Immature natural killer cell (primary cell): ENCODE measurements at places on chromosomes 4 and X.
A peak's percentile ranks its signal among the peaks of the same experiment; 100 is the strongest.

DNA sequence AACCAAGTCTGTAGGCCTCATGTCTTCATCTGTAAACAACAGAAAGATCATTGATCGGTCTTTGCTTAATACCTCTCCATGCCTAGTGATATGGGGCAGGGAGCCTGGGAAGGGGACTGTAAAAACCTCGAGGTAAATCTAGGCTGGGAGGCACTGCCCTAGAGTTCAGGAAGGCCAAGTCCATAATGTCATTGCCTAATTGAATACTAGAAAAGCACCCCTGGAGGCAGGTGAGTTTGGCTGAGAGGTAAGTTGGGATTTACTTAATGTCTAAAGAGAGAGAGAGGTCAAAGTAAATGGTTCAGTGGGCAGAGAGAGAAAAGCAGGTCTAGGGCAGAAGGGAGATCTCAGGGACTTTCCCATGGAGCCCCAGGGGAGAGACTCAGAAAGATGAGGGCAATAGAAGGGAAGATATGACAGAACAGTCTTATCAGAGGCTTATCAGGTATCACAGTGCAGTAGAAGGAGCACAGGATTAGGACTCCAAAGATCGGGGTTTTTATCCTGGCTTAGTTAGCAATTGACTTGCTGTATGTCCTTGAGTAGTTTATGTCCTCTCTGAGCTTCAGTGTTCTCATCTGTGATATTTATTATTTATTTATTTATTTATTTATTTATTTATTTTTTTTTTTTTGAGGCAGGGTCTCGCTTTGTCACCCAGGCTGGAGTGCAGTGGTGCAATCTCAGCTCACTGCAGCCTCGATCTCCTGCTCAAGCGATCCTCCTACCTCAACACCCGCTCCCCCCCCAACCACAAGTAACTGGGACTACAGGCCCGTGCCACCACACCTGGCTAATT, 85.2 kb downstream of the SLC16A2 start:
- no peak for DNase-seq

- no peak for DNase-seq
Measured at GRCh38 chrX:153226344-153227185, 47.5 kb downstream of the MAGEA1 start.

DNA sequence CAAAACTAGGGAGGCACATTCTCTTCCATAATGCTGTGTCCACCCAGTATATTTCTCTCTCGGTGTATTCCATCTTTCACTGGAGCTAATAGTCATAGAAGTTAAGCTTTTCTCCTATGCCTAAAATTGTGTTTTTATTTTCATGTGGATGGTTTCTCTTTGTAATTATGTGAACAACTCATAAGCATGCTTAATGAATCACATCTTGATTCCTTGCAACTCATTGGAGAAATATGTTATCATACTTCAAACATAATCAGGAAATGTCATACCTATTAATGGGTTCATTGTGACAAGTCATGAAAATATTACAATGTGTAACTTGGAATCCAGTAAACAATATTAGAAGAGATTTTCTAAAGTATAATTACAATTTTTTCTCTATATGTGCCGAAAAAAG, 186.3 kb downstream of the SLC7A11 start:
- DNase-seq: no peak

DNA sequence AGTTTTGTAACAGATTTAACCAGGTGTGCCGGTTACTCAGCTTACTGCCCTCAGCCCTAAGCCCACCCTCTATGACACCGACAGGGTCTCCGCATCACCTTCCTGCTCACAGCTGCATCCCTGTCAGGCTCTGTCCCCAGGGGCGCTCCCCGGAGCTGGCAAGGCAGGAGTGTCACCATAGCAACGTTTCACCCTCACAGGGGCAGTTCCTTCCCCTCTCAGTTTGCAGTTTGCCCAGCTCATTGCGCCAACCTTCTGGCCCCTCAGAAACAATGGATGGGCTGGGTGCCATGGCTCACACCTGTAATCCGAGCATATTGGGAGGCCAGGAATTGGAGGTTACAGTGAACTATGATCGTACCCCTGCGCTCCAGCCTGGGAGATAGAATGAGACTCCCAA, 42.6 kb downstream of the RGS12 start:
- no peak for DNase-seq

GRCh38 chr4:1237981-1238675, 10.8 kb downstream of the CTBP1 start:
- no peak for DNase-seq

- DNase-seq: no peak
Measured at GRCh38 chr4:100311181-100311580, 120.9 kb upstream of the DDIT4L start.

- no peak for DNase-seq
Measured at GRCh38 chrX:74505437-74505836, 84.1 kb downstream of the SLC16A2 start.

GRCh38 chr4:113604955-113605354, 156.6 kb downstream of the CAMK2D start:
- DNase-seq: no peak

GRCh38 chr4:144715230-144715629, 69.3 kb downstream of the HHIP start:
- DNase-seq: no peak

DNA sequence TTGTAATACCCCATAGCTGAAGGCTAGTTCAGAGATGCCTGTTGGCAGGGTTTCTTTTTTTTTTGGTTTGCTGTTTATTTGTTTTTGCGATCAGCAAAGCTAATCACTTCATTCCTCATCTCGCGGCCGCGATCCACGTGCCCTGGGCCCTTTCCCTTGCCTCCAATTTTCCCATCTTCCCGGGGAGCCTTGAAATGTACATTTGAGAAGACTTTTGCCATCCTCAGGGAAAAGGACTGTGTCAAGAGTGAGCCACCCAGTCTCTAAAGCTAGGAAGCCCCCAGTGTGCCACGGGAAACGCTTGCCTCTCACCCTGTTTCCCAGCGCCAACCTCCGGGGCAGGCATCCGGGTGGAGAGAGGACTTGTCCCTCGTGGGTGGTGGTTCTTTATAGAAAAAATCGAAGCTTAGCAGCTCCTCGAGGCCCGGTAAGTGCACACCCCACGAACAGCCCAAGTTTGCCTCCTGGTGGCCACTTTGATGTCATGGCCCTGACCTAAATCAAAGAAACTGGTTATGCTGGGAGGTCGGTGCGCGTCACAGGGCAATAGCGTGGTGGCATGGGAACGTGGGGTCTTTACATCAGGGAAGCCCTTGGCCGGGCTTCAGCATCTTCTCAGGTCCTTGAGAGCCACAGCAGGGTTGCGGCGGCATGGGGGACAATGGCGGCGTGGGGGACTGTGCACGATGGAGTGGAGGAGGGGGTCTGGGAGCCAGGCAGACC, 42.0 kb downstream of the MAP7D3 start:
- DNase-seq: peak; percentile 22

DNA sequence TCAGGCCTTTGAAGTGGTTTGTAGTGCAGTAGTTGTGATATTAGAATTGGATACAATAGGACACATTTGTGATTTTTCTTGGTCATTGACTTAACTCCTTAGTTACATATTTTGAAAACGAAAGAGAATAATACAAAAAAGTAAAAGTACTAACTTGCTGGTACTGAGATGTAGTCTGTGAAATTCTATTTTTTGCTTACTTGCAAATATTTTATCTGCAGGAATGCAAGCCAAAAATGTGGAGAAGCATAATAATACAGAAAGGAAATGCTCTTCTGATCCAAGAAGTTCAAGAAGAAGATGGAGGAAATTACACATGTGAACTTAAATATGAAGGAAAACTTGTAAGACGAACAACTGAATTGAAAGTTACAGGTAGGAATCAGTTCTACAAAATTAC, 46.7 kb upstream of the TEX13A start:
- DNase-seq: no peak

DNA sequence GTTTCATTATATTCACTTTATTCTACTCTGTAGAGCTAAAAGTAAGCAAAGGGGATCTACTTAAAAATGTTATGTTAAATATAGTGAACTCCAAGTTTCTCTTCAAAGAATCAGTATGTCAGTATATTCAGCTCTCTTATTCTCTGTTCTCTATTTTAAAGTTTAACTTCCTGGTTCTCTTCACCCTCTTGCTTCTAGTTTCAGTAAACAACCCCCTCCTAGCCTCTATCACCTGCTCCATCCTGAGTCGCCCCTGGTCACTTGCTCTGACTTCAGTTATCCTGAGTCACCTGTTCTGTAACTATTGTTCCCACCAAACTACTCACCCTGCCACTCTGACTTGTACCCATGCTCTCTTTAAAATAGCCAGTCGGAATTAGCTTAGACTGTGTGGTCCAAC, 180.9 kb upstream of the AADAT start:
- no peak for DNase-seq

- no peak for DNase-seq
Measured at GRCh38 chr4:44736900-44737299, 10.5 kb upstream of the GNPDA2 start.

DNA sequence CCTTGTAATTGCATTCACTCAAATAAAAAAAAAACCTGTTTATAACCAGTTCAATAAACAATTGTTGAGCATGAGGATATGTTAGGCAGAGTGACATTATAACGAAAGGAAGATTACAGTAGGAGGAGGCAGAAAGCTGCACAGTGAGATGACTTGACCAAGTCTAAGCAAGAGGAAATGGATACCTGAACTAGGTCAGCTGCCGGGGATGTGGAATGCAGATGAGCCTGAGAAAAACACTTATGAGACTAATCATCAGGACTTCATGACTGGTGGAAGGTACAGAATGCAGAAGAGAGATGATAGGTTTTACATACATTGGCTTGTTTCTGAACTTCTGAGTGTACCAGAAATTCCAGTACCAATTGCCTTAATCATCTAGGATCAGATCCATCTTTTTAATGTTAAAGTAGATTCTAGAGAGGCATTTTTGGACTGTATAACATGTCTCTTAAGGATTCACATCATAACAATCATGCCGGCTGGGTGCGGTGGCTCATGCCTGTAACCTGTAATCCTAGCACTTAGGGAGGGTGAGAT, 208.1 kb upstream of the PPP3CA start:
- DNase-seq: no peak

DNA sequence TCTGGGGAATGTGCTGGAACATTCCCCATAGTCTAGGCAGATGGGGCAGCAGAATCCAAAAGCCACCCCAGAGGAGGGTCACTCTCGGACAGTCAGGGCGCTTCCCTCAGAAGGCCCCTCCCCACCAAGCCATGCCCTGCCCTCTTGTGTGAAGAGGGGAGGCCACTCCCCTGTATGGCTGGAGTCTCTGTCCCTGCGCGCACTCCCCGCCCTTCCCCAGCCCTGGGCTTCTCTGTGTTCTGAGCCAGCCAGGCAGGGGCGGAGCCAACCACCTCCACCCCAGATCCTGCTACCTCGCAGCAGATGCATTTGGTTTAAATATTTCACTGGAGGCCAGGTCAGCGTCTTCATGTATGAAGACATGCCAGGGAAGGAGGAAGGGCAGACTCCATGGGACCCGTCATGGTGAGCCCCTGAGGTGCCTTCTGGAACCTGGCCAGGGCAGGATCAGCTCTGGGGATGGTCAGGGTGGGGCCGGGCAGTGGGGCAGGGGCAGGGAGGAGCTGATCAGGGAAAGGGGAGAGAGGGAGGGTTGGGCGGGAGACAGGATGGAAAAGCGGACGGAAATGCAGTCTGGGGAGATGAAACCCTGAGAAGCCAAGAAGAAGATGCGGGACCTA, 107.3 kb downstream of the ADRA2C start:
- DNase-seq: no peak

DNA sequence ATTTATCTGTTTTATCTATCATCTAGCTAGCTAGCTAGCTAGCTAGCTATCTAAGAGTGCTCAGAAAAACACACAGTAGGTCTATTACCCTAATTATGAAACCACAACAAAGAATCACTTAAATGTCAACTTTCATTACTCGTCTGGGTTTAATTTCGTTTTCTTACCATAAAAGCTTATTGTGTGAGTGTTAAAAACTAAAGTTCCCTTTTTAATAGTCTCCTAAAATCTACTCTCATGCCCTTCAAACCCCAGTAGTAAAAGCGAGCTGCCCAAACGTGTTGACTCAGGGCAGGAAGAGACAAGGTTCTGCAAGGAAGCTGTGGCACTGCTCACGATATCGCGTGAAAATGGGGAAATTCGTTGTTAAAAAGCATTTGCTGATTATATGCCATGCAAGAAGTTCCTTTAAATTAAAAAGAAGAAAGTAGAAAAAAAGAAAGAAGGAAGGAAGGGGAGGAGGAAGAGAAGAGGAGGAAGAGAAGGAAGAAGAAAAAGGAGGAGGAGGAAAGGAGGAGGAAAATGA, 595 bp downstream of the MBNL3 start:
- peak; percentile 11 for DNase-seq

DNA sequence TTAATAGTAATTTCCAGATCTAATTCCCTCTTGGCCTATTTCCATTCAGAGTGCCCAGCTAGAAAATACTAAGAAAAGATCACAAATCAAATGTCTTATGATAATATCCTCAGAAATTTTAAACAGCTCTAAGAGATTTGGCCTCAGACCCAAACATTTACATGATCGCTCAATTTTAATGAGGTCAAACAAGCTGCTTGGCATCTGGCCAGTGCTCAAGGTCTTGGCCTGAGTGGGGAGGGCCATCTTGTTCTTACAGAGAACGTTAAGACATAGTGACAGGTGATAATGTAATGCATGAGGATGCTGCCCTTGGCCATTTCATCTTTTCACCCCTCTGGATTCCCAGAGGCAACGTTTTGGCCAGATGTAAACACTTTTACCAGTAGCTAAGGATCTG, 159.2 kb upstream of the SLC7A11 start:
- no peak for DNase-seq

- no peak for DNase-seq
Measured at GRCh38 chr4:110112056-110112455, 86.4 kb downstream of the ELOVL6 start.

GRCh38 chrX:135432881-135433521, 11.3 kb downstream of the SMIM10L2A start:
- DNase-seq: no peak

DNA sequence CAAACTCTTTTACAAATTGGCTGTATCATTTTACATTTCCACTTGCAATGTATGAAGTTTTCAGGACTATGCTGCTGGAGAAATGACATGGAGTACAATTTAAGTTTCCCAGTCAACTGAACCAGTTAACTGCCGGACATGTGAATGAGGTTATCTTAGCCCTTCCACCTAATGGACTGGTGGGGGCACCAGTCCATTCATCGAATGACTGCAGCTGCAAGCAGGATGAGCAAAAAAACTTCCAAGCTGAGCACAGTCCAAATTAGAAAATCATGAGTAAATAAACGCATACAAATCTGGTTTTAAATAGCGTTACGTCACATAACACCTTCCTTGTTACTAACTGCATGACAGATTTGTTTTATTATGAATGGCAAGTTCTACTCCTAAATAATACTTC, 1131.5 kb downstream of the PCDH18 start:
- DNase-seq: no peak

GRCh38 chr4:75557696-75558095, 1.8 kb downstream of the ODAPH start:
- no peak for DNase-seq

GRCh38 chrX:100994352-100995281, 25.1 kb downstream of the ARL13A start:
- no peak for DNase-seq

DNA sequence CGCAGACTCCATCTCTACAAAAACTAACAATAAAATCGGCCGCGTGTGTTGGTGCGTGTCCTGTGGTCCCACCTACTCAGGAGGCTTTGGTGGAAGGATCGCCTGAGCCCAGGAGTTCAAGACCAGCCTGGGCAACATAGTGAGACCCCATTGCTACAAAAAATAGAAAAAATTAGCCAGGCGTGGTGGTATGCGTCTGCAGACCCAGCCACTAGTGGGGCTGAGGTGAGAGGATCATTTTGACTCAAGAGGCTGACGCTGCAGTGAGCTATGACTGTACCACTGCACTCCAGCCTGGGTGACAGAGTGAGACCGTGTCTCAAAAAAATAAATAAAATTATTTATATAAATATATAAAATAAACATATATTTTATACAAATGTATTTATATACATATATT, 22.3 kb downstream of the ASMTL start:
- DNase-seq: no peak
